Activated CD8-positive, alpha-beta memory T cell treated with anti-CD3 and anti-CD28 coated beads for 48 hours (primary cell): ENCODE measurements at places on chromosomes 1 and 21.

- no peak for DNase-seq
These were observed 205.6 kb upstream of the KAZN start for GRCh38 chr1:14392859-14393365.

DNA sequence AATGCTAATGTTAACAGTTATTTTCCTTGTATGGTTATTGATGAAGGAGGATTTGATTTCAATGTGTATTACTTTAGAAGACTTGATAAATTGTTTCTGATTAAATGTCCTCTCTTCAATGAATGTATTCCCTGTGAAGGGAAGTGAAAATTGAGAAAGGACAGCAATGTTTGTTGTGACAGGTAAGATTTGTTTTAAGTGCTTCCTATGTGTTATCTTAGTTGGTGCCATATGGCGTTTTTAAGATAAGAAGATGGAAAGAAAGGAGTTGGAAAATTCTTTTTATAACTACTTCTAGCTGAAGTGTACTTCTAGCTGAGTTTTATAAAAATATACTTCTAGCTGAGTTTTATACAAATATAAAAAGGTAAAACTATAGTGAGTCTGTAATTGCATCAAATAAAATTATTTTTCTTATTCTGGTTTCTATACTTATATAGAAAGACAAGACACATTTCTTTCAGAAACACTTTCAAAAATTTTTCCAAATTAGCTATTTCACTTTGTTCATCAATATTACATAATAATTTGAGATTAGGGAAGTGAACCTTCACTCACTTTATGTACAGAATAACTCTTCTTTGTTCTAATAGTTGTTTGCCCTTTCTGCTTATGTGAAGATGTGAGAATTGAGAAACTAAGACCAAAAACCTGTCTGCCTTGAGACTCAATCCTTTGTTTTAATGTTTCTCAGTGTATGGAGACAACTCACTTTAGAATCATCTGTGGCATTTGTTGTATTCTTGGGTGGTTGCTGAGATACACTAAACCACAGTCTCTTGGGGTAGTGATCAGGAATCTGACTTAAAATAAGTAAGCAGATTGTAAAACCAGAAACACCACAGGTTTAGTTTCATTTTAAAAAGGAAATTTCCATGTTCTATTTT is 382.9 kb upstream of the B3GALT2 start:
- DNase-seq, result no peak

DNA sequence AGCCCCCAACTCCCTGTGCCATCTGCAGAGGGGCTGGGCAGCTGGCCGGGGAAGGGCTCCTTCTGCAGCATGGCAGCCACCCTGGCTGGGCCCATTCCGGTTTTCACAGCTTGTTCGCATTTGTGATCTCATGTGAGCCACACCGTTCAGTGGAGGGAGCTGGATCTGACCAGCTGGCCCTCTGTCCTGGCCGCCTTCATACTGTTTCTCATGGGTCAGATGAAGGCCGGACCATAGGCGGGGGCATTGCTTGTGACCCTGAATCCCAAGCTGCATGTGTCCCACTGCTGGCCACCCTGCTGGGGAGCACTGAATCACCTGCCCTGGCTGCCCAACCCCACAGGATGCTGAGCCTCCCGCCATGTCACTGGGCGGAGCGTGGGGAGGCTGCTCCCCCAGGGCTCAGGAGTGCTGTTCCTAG is 36.4 kb upstream of the PRSS38 start:
- DNase-seq, result no peak

DNA sequence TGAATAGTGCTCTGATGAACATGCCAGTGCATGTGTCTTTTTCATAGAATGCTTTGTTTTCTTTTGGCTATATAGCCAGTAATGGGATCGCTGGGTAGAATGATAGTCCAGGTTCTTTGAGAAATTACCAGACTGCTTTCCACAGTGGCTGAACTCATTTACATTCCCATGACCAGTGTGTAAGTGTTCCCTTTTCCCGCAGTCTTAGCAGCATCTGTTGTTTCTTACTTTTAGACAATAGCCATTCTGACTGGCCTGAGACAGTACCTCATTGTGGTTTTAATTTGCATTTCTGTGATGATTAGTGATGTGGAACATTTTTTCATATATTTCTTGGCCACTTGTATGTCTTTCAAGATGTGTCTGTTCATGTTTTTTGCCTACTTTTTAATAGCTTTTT is 784.5 kb downstream of the USP25 start:
- DNase-seq, result no peak
